ENCODE measurements at places on chromosomes 3 and 15. TPM values are rescaled to one million over a fixed set of nuclear protein-coding genes. Genes with fewer than 3 reads are reported as not detected.

Gene OTOL1
- not detected for total RNA-seq

Gene GPR156
- 0.78 TPM for total RNA-seq

Gene OR4F15
- total RNA-seq: not detected

Gene LRRC31
- not detected for total RNA-seq

Gene MST1R
- 3.1 TPM for total RNA-seq

Gene SLCO3A1
- 3.0 TPM for total RNA-seq

Gene EFCAB12
- total RNA-seq: 4.8 TPM

Gene LIPC
- total RNA-seq: not detected

Gene MEIS2
- total RNA-seq: 30.7 TPM

Measured in epithelial cell of alveolus of lung (primary cell).